ENCODE measurements at places on chromosomes 7 and 10.

DNA sequence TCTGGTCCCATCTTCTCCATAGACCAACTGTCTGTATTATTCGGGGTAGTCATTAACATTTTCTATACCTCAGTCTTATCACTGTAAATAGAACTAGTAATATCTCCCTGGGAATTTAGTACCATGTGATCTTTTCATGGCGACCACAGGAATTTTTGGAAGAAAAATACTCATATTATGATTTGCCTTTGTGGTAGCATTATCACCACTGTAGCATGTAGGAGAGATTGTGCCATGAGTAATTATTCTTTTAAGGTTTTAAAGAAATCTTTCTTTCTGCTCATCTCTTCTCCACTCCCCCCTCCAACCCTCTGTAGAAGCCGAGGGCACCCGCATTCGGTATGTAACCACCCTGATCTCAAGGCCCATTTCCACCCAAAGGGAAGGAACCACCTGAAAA lies 25.0 kb downstream of the ZNF365 start:
- no peak for DNase-seq

- no peak for DNase-seq
Measured at GRCh38 chr10:28137907-28138880, 139.3 kb upstream of the ODAD2 start.

DNA sequence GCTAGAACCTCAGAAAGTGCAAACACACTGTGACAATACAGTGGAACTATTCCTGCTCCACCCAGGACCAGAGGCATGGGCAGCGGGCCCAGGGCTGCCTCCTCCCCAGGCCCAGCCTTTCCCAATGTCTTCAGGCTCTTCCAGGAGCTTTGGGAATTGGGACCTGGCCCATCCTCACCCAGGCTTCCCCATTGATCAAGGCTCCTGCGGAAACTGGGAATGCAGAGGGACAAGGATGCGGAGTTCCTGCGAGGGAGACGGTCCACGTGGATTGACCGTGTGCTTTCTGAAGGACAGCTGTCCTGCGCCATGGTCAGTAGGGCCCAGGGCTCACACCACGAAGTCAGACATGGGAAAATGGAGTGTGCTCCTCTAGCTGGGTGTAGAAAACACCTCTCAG lies 56.6 kb downstream of the CSGALNACT2 start:
- DNase-seq, result no peak

- no peak for DNase-seq
Measured at GRCh38 chr7:21357151-21358097, 70.5 kb upstream of the SP4 start.

GRCh38 chr7:16619979-16620408 lies 25.6 kb downstream of the ANKMY2 start:
- no peak for DNase-seq

DNA sequence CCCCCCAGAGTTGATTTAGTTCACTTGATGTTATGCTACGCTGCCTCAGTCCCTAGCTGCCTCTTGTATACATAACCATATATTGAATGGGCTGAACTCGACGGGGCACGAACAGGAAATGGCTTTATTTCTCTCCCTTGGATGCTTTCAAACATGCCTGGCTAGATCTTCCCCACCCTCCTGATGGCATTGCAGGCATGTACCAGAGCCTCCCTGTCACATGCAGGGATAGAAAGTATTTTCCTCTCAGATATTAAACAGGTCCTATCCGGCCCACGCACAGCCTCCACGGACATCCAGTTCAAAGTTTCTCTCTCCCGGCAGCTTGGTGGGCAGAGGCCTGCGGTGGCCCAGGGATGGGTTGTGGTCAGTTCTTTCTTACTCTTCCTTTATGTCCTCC lies 422.1 kb downstream of the RPS24 start:
- no peak for DNase-seq
